ENCODE measurements at places on chromosomes 13 and 19.
A peak's percentile ranks its signal among the peaks of the same experiment; 100 is the strongest.

DNA sequence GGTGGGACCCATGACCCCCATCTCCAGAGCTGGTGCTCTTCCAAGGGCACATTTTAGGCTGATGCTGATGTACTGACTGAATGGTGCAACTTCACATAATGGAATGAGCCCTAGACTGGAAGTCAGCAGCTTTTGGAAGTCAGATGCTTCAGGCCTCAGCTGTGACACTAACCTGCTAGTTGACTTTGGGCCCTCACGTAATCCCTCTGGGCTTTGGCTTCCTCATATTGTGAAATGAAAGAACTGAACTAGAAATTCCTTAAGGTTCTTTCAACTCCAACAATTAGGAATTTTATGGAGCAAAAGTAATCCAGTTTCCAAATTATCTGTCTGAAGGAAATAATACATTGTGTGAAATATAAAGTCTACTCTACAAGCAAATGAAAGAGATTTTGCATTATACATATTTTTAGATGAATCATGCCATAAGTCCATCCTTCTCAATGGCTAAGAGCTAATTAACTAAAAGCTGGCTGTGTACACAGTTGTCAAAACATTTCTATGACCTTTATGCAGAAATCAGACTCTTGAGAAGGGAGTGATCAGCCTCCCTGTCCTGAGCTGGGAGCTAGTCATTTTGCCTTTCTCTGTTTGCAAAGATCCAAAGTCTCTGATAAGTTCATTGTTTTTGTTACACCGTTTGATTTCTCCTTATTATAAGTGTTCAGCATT is 204.2 kb downstream of the DCLK1 start:
- DNase-seq = no peak

DNA sequence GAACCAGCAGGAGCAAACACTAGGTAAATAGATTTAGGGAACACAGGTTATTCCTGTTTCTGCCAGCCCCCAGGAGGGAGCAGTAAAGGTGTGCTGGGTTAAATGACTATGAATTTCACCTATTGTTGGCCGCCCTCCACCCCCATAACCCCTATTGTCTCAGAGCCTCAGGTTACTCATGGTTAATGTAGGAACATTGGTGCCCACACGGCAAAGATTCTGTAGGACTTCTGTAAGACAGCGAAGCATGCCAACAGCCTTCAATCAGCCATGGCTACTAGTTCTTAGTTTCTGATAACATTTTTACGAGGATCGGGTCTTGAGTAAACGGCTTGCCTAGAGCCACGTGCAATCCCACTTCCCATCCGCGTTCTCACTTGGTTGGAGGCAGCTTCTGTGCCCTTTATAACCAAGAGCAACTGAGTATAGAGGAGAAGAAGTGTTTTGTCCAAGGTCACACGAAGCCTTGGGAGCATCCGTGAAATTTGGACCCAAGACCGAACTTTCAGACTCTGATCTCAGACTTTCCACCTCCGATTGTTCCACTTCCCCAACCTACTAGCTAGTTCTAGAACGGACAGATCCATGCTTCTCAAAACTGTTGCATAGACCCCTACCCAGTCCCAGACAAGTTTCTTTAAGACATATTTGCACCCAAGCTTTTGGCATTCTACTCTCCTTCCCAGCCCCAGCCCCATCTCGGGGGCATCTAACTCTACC is 5.1 kb upstream of the CACNG8 start:
- DNase-seq = no peak

- no peak for DNase-seq
Measured at GRCh38 chr13:113369881-113370280, 6.0 kb upstream of the GRTP1 start.

GRCh38 chr13:102097708-102098107 is 304.1 kb downstream of the FGF14 start:
- DNase-seq = peak; percentile 45

GRCh38 chr19:29812881-29813275 is 1.1 kb downstream of the CCNE1 start:
- no peak for DNase-seq

GRCh38 chr13:80160110-80160509 is 180.8 kb downstream of the SPRY2 start:
- no peak for DNase-seq

GRCh38 chr13:49457221-49457620 is 13.1 kb downstream of the SETDB2 start:
- no peak for DNase-seq

- no peak for DNase-seq
Measured at GRCh38 chr19:32253683-32254508, 91.5 kb upstream of the ZNF507 start.

- DNase-seq = peak; percentile 63
Measured at GRCh38 chr13:98447881-98448641, 128.8 kb downstream of the STK24 start.

DNA sequence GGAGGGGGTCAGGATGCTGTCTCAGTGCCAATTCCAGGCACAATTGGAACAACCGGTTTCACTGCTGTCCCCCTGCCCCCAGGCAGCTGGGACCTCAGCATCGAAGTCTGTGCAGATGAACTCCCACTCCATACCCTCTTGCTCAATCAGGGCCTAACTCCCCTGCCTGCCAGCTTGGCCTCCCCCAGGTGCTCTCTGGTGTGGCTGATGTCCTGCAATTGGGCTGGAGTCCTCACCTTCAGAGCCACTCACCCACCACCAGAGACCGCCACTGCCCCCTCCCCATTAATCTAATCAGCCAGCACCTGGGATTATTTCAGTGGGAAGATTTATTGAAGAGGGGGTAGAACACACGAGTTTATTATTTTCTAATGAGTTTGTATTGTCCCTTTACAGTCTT is 118.8 kb downstream of the MIPEP start:
- no peak for DNase-seq

GRCh38 chr19:51628153-51628939 is 1.9 kb downstream of the SIGLEC5 start:
- DNase-seq = no peak

- no peak for DNase-seq
Measured at GRCh38 chr13:53010374-53011105, 18.1 kb upstream of the OLFM4 start.

GRCh38 chr19:46191356-46191755 is 38.2 kb upstream of the IGFL1 start:
- DNase-seq = no peak
